Breast epithelium (tissue), 4 donors: ENCODE measurements at places on chromosomes 3 and 15. TPM values are rescaled to one million over a fixed set of nuclear protein-coding genes. Genes with fewer than 3 reads are reported as not detected.

DNA sequence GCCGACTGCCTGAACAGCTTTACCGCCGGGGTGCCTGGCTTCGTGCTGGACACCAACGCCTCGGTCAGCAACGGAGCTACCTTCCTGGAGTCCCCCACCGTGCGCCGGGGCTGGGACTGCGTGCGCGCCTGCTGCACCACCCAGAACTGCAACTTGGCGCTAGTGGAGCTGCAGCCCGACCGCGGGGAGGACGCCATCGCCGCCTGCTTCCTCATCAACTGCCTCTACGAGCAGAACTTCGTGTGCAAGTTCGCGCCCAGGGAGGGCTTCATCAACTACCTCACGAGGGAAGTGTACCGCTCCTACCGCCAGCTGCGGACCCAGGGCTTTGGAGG lies 815 bp downstream of the SPINT1 start:
- peak; percentile 60 for DNase-seq

DNA sequence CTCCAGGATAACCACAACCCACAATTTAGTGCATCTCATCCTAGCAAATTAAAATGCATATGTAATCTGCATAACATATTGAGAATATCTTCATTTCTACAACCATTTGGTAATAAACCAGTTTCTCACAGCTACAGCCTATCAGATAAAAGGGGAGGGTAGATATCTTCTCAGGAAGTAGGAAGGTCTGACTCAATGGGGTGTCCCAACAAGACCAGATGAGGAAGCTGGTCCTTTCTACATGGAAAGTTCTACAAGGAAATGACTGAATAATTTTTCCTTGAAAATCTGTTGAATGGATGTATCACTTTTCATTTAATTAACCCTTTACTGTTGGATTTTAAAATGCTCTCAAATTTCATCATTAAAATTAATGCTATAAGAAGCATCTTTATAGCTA lies 17.4 kb upstream of the TMPRSS7 start:
- DNase-seq: no peak

- no peak for DNase-seq
Observed at GRCh38 chr3:25895031-25895430, 105.1 kb downstream of the OXSM start.

DNA sequence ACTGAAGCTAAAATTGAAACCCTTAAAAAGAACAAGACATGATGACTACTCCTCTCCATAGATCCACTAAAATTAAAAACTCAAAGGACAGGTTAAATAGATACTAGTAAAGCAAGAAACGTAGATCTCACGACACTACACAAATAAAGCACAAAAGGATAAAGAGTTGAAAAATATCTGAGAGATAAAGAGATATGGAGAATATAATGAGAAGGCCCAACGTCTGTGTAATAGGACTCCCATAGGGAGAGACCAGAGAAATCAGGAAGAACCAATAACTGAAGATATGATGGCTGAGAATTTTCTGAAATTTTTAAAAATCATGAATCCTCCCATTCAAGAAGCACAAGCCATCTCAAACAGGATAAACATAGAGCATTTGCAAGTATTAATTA lies 45.6 kb upstream of the PRICKLE2 start:
- no peak for DNase-seq

GRCh38 chr3:104388619-104389018 lies 978.1 kb upstream of the ALCAM start:
- no peak for DNase-seq

- DNase-seq: no peak
Observed at GRCh38 chr15:76764004-76764403, 141.1 kb downstream of the SCAPER start.

DNA sequence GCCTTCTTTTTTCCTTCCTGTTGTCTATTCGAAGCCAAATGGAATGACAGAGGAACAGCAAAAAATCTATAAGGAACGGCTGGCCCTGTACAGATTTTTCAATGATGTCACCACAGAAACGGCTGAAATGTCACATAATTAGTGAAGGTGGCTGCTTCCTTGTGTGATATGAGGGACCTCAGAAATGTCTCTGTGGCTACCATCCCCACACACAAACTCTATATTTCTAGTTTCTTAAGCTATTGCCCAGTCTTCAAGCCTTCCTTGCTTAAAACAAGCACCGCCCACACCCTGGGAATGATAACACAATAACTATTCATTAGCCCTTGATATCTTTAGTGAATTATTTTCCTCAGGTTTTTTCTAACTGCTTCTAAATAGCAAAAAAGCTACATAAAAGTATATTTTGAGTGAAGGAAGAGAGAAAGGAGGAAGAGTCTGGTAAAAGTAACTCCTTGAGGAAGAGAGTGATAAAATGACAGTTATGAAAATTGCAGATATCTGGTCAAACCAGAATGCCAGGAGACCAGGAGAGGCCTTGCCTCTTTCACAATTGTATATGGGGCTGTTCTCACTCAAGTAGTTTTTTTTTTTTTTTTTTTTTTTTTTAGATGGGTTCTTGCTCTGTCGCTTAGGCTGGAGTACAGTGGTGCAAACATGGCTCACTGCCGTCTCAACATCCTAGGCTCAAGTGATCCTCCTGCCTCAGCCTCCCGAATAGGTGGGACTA lies 38.7 kb downstream of the FMN1 start:
- no peak for DNase-seq

- no peak for DNase-seq
Observed at GRCh38 chr3:152071924-152072323, 196.8 kb upstream of the MBNL1 start.

DNA sequence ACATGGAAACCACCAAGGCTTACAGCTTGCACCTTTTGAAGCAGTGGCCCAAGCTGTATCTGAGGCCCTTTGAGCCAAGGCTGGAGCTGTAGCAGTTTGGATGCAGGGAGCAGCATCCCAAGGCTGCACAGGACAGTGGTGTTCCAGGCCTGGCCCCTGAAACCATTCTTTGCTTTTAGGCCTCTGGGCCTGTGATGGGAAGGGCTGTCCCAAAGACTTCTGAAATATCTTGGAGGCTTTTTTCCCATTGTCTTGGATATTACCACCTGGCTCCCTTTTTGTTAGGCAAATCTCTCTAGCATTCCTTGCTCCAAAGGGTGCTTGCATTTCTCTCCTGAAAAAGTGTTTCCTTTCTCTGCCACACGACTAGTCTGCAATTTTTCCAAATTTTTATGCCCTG lies 302.8 kb upstream of the MDFIC2 start:
- DNase-seq: no peak

- no peak for DNase-seq
Observed at GRCh38 chr3:133563186-133563591, 10.3 kb upstream of the CDV3 start.

The LRRC31 gene
- 7.5 TPM for total RNA-seq

DNA sequence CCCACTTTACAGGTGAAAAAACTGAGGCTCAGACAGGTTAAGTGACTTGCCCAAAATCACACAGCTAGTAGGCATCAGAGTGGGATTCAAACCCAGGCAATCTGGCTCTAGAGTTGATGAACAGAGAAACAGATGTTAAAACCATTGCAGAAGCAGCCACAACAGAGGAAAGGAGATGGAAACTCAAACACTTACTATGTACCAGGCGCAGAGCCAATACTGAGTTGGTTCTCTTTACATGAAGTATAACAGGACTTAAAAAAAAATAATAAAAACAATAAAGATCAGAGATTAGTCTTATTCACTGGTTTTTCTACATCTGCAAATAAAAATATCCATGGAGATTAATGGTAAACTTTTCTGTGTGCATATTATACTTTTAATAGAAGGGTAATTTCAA lies 84.9 kb upstream of the SPATA12 start:
- no peak for DNase-seq

- no peak for DNase-seq
Observed at GRCh38 chr3:31565288-31565687, 32.6 kb downstream of the STT3B start.

The NR2C2 gene
- 41.9 TPM for total RNA-seq

The GPR171 gene
- 0.48 TPM for total RNA-seq

- DNase-seq: no peak
Observed at GRCh38 chr3:78086150-78086549, 1046.3 kb downstream of the ROBO2 start.

The MME gene
- 119 TPM for total RNA-seq

DNA sequence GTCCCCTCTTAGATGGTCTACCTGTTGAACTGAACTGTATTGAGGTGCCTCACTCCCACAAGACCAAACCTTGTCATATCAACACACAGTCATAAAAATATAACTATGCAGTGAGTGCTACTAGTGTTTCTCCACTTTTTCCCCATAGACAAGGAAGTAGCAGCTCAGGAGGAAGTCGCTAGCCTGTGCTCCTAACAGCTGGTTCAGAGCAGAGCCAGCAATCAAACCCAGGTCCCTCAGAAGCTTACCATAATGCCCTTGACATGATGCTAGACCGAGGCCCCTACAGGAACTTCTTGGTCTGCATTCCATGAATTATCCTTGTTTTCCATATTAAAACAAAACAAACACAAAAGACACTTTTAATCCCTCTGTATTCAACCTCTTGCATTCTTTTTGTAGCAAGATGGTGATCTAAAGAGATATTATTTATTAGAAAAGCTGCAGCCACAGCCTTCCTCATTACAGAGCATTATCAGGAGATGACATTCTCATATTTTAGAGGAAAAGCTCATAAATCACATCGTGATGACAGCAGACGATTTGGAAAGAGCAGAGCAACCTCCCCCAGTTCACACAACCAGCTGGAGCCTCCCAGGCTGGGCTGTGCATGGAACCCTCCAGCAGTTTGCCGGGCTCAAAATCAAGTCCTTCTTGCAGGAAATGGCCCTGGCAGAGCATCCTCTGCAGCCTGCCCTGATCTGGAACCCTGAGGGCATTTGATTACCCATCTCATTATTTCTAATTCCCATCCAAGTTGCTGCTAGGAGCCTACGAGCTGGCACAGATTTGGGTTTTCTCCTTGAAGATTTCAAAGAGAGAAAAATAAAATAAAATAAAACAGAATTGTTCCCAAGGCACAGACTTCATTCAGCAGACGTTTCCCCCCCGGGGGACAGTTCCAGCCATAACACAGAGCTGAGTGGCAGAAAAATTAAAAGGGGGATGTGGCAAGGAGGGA lies 118.8 kb downstream of the SRGAP3 start:
- no peak for DNase-seq

- no peak for DNase-seq
Observed at GRCh38 chr15:67043939-67044771, 21.2 kb upstream of the SMAD3 start.

GRCh38 chr3:49805367-49805782 lies 2.3 kb downstream of the INKA1 start:
- DNase-seq: peak; percentile 66

GRCh38 chr3:123027292-123028232 lies at the start of gene SEMA5B:
SEMA5B (minus strand) TSS chr3:123027763; CDS start chr3:122961263, 66,500 bp downstream.
- no peak for DNase-seq

DNA sequence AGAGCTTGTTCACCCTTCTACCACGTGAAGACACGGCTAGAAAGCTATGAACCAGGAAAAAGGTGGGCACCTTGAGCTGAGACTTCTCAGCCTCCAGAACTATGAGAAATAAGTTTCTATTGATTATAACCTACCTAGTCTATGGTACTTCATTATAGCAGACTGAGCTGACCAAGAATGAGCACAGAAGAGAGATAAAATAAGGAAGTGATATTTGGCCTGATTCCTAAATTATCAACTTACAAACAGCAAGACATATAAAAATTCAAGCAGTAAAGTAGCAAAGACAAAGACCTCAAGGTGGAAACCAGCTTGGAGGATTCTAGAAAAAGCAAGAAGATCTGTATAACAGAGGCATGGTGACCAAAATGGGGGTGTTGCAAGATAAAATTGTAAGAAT lies 63.9 kb upstream of the OSTN start:
- DNase-seq: no peak

- DNase-seq: no peak
Observed at GRCh38 chr3:190810957-190811356, 51.5 kb downstream of the GMNC start.

GRCh38 chr15:27869697-27870281 lies 229.3 kb downstream of the OCA2 start:
- DNase-seq: no peak

The CFAP44 gene
- total RNA-seq: 28.4 TPM

The INKA1 gene
- total RNA-seq: 4.5 TPM

DNA sequence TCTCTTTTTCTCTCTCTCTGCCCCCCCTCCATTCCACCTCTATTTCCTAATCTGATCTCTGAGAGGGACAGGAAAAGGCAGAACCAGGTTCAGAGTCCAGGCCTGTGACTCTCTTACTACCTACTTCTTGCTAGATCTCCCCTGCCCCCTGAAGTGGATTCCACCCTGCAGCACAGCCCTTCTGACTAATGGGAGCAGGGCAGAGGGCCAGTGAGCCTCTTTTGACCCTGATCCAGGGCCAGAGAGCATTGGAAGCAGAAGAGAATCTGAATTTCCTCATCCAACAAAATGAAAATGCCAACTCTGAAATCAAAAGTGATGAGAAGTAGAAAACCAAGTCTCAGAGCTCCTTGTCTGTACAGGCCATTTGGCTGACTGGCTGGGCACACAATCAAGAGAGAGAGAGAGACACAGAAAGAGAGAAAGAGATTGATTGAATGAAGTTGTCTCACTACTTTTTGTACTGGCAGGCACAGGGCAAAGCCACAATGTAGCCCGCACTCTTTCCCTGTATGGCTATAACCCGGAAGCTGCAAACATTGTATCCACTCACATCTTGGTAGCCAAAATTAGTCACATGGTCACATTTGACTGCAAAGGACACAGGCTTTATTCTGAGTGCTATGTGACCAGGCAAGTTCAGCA lies 31.6 kb upstream of the GLCE start:
- no peak for DNase-seq

GRCh38 chr3:113758389-113759024 lies 11.7 kb downstream of the ATP6V1A start:
- DNase-seq: no peak

The ZSCAN2 gene
- 14.4 TPM for total RNA-seq

The WDR72 gene
- total RNA-seq: not detected

- no peak for DNase-seq
Observed at GRCh38 chr3:124510290-124510689, 220.0 kb upstream of the UMPS start.

DNA sequence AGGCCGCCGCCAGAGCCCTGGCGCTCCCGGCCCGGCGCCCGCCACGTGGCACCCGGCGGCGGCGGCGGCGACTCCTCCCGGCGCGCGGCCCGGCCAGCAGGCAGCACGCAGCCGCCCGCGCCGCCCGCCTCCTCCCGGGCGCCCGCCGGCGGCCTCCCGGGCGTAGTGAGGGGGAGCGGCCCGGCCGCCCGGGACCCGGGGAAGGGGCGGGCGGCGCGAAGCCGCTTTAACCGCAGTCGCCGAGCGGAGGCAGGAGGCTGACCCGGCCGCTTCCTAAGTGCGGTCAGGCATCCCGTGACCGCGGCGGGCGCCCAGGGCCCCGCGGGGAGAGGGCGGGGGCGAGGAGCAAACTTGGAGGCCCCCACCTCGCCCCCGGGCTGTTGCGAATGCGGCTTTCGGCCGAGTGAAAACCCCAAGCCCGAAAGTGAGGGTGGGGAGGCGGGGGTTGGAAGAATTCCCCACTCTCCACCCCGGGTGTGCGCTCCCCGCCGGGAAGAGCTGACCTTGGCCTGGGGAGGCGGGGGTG lies 1.7 kb upstream of the HES1 start:
- DNase-seq: peak; percentile 69

DNA sequence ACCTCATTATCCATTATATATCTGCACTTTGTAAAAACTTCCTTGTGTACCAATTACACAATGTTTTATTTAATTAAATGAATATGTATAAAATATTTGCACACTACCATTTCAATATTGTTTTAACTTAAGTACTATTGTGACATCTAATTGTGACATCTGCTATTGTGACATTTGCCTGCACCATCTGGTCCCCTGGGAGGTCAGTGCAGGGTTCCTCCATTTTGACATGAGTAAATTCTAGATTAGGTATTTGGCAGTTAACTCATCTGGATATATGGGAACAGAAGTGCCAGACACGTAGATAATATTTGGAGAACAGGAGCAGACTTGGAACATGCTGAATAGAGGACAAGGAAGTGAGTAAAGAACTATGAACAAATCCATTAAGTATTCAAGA lies 332.1 kb downstream of the VGLL3 start:
- DNase-seq: no peak
